ENCODE measurements at places on chromosomes 5 and 9. TPM values are rescaled to one million over a fixed set of nuclear protein-coding genes. Genes with fewer than 3 reads are reported as not detected.

The GHR gene
- total RNA-seq: not detected

The NR4A3 gene
- total RNA-seq: 20.1 TPM

The ANKRD18A gene
- total RNA-seq: not detected

The RUSC2 gene
- 0.32 TPM for total RNA-seq

The PRR7 gene
- 4.8 TPM for total RNA-seq

The CLIC3 gene
- 1.1 TPM for total RNA-seq

The BARHL1 gene
- total RNA-seq: not detected

The TMEM267 gene
- 17.6 TPM for total RNA-seq

The UNC13B gene
- 0.25 TPM for total RNA-seq

The ASTN2 gene
- total RNA-seq: 3.3 TPM

The CBY3 gene
- total RNA-seq: not detected

The FAM200C gene
- total RNA-seq: 1.3 TPM

The PRDM9 gene
- total RNA-seq: not detected

The SNCAIP gene
- not detected for total RNA-seq

The CARTPT gene
- total RNA-seq: not detected
